Natural killer cell (primary cell): ENCODE measurements at places on chromosomes 12 and 14.

DNA sequence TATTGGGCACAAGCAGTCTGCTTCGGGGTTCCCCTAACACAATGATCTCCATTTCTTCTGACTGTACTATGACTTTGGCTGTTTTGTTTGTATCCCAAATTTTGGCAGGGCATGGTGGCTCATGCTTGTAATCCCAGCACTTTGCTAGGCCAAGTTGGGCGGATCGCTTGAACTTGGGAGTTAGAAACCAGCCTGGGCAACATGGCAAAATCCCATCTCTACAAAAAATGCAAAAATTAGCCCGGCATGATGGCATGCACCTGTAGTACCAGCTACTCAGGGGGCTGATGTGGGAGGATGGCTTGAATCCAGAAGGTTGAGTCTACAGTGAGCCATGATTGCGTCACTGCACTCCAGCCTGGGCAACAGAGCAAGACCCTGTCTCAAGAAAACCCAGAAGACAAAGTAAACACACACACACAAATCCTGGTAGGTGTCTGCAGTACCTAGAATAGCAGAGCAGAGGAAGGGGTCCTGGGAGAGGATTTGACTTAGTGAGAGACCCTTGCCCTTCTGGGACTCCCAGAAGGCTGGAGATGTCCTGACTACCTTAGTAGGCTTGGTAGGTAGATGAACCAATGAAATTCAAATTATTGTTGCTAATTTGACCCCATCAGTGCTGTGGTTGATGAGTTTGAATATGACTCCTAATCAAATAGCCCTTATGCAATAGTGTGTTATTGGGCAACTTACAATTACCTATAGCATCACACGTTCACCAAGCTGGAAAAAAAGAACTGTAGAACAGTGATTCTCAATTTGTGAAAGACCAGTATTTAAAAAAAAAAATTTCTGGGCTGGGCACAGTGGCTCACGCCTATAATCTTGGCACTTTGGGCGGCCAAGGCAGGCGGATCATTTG is 6.8 kb upstream of the AEBP2 start:
- no peak for DNase-seq

GRCh38 chr14:91264151-91265150 is 19.9 kb upstream of the GPR68 start:
- DNase-seq: no peak

GRCh38 chr12:29883525-29883924 is 99.8 kb upstream of the TMTC1 start:
- no peak for DNase-seq

DNA sequence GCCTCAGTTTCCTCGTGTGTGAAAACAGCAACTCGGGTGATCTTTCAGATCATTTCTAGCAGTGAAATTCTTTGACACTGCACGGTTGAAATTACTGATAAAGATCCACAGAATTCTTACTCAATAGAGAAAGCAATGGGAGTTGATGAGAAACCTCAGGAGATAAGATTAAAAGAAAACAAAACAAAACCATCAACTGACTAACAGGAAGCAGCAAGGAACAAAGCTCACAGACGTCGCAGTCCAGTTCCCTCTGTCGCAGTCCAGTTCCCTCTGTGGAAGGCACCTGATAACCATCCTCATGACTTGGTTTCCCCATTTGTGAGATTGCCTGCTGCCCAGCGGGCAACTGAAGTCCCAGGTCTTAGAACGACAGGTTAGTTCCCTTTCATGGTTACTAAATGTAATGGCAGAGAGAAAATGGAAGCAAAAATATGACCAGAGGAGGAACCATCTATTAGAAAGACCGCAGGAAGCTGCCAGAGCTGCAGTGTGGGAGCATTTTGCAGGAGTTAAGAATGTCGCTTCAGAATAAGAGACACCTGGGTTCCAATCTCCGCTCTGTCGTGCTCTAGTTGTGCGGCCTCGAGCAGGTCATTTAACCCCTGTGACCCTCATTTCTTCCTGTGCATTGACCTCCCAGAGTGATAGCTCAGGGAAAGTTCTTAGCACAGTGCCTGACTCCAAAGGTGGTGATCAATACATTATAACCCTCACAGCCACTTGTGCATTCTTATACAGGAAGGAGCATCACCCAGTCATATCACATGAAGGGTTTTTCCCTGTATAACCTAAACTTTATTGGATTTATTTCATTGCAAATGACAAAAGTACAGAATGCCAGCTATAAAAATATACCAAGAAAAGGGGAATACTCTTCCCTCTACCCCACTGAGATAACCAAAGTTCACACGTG is 5.1 kb upstream of the MED13L start:
- DNase-seq: no peak

GRCh38 chr14:50770586-50770985 is 60.4 kb downstream of the NIN start:
- DNase-seq: no peak

DNA sequence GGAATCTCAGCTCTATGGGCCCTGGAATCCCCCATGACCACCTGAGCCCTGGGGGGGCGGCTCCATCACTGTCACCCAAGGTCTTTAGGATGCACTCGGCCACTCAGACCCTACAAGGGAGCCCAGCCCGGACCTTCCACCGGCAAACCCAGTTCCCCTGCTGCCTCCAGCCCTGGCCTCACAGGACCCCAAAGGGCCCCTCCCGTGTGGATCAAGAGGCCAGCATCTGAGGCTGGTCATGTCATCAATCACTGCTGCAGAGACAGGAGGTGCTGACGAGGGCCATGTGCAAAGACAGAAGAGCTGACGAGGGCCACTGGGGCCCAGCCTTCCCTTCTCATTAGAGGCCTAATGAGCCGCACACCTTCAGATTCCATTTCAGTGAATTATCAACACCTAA is 39.0 kb upstream of the SFSWAP start:
- DNase-seq: no peak

DNA sequence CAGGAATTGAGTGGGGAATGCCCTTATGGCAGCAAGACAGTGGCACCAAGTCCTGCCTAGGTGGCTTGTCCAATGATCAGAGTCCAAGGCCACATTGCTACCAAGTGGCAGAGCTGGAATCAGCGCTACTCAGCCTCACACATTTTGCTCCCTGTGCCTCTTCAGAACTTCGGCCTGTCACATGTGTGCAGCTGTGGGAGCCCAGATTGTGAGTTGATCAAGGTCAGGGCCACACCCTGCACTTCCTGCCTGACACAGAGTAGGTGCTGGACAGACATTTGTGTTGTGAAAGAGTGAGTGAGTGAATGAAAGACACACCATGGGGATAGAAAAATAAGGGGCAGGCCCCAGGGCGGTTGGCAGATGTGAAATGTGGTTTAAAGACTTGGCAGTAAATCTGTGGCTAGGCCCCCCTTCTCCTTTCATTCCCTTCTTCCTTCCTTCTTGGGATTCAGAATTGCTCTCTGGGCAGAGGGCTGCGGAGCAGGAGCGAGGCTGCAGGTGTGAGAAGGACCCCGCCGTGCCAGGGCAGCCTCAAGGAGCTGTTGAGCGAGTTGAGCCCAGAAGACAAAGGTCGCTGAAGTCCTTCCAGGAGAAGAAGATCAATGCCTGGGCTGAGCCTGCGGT is 83.5 kb downstream of the SLC25A47 start:
- no peak for DNase-seq

- no peak for DNase-seq
Measured at GRCh38 chr14:30240018-30240417, 312.4 kb upstream of the PRKD1 start.

DNA sequence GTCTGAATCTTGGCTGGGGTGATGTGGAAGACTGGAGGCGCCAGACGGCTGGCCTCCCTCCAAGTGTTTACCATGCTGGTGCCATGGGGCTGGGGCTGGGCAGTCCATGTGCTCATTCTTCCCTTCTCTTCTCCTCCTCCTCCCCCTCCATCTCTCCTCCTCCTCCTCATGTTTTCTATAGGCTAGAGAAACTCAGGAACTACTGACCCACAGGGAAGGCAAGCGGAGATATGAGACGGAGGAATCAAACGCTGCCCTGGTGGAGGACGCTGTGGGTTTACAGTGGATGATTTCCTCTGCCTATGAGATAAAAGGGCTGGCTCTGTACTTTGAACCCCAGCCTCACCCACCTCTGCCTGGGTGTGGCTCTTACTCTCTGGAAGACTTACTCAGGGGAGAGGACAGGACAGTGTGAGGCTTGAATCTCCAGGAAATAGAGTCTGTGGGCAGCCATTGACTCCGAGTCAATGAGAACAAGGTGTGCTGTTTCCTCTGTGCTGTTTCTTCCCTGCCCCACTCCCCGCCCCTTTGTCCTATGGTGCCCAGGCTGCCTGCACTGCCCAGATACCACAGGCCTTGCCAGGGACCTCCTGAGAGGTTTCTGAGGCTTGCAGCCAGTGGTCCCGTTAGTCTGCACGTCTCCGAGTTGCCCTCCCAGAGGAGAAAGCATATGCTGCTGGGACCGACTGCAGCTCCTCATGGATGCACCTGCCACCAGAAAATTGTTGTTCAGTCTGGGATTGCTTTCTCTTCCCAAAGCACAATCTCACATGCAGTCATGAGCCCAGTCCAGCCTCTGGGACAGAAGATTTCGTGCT is 132.6 kb upstream of the ARHGAP5 start:
- DNase-seq: no peak

- DNase-seq: no peak
Measured at GRCh38 chr12:40632171-40632570, 60.1 kb upstream of the CNTN1 start.

DNA sequence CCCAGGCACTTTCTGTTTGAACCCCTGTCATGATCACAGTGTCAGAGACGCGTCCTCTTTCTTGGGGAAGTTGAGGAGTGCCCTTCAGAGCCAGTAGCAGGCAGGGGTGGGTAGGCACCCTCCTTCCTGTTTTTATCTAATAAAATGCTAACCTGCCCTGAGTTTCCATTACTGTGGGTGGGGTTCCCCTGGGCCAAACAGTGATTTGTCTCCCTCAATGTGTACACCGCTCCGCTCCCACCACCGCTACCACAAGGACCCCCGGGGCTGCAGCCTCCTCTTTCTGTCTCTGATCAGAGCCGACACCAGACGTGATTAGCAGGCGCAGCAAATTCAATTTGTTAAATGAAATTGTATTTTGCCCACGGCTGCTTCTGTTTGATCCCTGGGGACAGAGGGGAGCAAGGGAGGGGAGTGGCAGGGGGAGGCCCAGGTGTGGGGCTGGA is 5.1 kb downstream of the SHMT2 start:
- DNase-seq: no peak

DNA sequence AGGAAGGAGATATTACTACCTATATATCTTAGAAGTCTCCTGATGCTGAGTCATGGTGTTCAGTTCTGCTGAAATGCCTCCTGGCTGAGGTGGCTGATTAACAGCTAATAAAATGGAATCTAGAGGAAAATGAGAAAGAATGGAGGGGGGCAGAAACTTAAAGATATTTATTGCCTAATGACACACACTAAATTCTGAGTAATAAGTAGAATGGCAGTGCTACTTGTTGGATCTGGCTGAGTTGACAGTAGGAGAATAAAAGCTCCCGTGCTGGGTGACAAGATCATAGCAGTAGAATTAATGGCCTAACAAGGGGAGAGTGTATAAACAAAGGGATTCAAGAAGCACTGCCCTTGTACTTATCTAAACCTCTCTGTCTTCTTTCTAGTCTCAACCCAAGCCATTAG is 137.5 kb downstream of the CNTN1 start:
- no peak for DNase-seq

DNA sequence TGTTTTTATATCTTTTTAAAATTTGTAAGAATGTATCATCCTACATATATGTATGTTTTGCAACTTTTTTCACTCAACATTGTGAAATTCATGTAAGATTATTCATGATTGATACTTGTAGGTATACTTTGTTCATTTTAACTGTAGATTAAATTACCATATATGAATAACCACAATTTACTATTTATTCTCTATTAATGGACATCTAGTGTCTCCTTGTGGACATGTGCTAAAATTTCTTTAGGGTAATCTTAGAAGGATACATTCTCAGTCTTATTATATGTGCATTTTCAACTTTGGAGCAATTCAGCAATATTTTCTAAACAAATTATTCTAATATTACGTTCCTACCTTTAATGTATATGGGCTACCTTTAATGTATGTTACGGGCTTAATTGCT is 192.4 kb downstream of the FUT8 start:
- peak; percentile 6 for DNase-seq

- DNase-seq: no peak
Measured at GRCh38 chr14:50040895-50041465, 75.4 kb downstream of the VCPKMT start.

GRCh38 chr12:129825316-129825715 is 78.5 kb downstream of the TMEM132D start:
- DNase-seq: no peak

DNA sequence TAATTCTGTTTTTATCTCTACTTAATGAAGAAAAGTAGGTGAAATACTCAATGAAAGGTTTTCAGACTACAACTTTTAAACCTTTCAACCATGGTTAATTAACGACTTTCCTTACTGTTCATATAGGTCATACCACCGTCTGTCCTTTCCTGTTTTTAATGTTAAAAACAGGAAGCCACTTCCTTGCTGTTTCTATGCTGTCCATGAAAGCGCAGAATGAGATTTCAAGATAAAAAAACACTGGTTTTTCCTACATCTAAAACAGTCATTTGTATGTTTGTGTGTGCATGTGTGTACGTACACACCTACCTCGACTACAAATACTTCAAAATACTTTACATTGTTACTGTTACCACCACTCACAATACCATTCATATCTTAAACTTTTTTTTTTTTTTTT is 27.3 kb downstream of the SPTLC2 start:
- no peak for DNase-seq

DNA sequence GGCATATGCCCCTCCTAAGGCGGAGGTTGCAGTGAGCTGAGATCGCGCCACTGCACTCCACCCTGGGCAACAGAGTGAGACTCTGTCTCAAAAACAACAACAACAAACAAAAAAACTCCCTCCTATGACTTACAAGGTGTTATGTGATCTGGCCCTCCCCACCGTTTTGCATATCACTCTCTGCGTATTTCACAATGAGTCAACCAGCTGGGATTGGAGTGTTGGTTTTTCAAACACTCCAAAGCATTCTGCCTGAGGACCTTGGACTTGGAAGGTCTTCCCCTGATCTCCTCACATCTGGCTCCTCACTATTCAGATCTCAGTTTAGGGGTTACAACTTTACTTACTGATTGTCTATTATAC is 14.0 kb downstream of the MANSC1 start:
- no peak for DNase-seq

- no peak for DNase-seq
Measured at GRCh38 chr12:129961091-129961490, 57.3 kb upstream of the TMEM132D start.

GRCh38 chr14:50762001-50762930 is 68.7 kb downstream of the NIN start:
- no peak for DNase-seq

DNA sequence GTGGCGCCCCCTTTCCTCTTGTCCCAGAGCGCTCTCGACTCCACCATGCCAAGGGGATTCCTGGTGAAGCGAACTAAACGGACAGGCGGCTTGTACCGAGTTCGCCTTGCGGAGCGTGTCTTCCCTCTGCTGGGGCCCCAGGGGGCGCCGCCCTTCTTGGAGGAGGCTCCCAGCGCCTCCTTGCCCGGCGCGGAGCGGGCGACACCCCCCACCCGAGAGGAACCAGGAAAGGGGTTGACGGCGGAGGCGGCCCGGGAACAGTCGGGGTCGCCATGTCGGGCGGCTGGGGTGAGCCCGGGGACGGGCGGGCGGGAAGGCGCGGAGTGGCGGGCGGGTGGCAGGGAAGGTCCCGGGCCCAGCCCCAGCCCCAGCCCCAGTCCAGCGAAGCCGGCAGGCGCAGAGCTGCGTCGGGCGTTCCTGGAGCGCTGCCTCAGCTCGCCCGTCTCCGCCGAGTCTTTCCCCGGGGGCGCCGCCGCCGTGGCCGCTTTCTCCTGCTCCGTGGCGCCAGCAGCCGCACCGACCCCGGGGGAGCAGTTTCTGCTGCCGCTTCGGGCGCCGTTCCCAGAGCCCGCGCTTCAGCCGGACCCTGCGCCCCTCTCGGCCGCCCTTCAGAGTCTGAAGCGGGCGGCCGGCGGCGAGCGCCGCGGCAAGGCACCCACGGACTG is 376 bp downstream of the INSM2 start:
- no peak for DNase-seq
